Stimulated activated CD4-positive, alpha-beta T cell treated with anti-CD3 and anti-CD28 coated beads, TNF-alpha, amount 100 ng/mL, for 24 hours (primary cell): ENCODE measurements at places on chromosomes 4 and X.

- DNase-seq: no peak
Observed at GRCh38 chrX:20412871-20413486, 146.3 kb upstream of the RPS6KA3 start.

- no peak for DNase-seq
Observed at GRCh38 chr4:74805601-74806000, 11.3 kb upstream of the BTC start.

- no peak for DNase-seq
Observed at GRCh38 chr4:168550064-168550766, 53.4 kb downstream of the PALLD start.

DNA sequence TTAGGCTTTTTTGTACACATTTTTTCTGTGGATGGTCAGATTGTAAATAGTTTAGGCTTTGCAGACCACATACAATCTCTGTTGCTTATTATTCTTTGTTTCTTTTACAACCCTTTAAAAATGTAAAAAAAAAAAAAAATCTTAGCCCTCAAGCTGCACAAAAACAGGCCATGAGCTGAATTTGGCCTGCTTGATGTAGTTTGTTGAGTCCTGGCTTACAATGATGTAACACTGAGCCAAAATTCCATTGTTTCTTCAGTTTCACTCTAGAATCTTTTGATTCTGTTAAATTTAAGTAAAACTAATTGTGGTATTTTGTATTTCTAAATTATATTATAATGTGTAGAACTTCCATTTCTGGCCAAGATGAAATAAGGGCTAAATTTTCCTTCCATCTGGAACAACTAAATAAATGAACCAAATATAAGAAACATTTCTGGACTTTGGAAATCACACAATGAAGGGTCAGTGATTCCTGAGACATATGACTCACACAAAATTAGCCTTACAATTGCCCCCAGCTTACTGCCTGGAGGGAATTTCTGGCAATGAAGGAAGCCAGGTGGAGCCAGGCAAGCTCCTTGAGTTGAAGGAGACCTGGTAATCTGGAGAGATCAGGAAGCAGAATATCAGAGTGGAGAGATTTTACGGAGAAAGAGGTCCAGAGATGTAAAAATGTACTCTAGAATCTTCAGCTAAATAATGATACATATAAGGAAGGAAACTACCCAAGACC, 29.8 kb downstream of the IQCM start:
- no peak for DNase-seq
